ENCODE measurements at places on chromosomes 16 and 17. TPM values are rescaled to one million over a fixed set of nuclear protein-coding genes. Genes with fewer than 3 reads are reported as not detected.

TP53TG3B gene
- not detected for total RNA-seq

TBC1D3K gene
- total RNA-seq, result not detected

PAGR1 gene
- 14.9 TPM for total RNA-seq

GCGR gene
- 0.39 TPM for total RNA-seq

PPP1R27 gene
- not detected for total RNA-seq

CD300H gene
- not detected for total RNA-seq

OTOP2 gene
- total RNA-seq, result not detected

PRRT2 gene
- 10.9 TPM for total RNA-seq

PRCD gene
- 8.6 TPM for total RNA-seq

SLC6A2 gene
- total RNA-seq, result 0.45 TPM

FOXO3B gene
- total RNA-seq, result 5.2 TPM

MPV17L gene
- total RNA-seq, result 5.6 TPM

WDR81 gene
- 27.3 TPM for total RNA-seq

ZNF469 gene
- 5.2 TPM for total RNA-seq

SPAG9 gene
- total RNA-seq, result 151 TPM

KRT12 gene
- not detected for total RNA-seq
